Non-pigmented ciliary epithelial cell (primary cell): ENCODE measurements at places on chromosomes 2 and 18.

DNA sequence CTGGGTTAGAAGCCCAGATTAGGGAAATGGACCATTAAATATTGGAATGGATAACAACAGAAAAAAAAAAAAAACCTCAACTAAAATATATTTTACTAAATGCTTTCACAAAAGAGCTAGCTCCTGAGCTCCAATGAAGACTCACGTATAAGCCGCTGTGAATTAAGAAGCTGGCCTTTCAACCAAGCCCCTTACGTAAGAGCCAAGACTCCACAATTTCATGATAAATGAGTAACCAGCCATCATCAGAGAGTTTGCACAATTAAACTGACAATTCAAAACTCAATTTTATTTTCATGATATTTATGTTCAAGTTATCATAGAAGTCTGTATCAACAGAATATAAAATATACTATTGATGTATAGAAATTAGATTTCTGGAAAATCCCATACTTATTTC, 70.7 kb upstream of the HNRNPA3 start:
- no peak for DNase-seq

GRCh38 chr2:143241403-143242088, 112.3 kb downstream of the ARHGAP15 start:
- no peak for DNase-seq

DNA sequence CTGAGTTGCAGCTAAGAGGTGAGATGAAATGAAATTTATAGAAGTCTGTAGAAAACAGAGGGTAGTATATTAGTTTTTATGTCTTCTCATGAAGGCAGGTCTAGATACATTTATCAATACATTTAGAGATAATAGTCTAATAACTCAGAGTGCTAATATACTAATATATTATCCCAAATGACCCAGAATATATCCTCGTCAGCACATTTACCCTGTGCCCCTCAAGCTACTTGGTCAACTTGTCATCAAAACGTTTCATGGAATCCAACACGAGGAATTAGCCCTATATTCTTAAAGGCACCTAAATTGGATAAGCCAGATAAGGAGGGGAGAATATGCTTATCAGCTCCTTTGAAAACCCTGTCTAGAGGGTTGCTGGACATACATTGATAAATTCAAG, 415.1 kb upstream of the LRRTM1 start:
- no peak for DNase-seq

DNA sequence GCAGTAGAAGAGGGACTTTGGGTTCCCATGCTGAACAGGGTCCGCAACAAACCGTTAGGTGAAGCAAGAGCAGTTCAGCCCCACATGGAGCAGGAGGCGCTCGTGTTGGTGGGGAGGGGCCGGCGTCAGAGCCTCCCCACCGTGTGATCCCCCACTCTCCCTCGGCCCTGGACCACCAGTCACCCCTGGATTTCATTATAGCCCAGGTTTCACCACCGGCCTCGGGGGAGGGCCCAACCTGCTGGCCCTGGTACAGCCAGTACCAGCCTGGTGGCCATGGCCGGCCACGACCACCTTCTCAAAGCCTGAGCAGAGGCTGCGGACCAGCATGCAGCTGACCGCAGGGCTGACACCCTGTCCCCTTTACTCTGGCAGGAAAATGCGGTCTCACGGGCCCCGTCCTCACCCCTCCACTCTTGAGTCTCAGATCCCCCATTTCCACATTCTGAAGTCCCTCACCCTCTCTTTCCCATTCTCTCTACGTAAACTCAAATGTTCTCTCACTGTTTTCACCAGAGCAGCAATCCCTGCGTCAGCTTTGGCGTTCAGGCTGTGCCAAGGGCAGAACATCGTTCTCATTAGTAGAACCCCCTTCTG, 8.6 kb downstream of the MLPH start:
- no peak for DNase-seq

GRCh38 chr2:152387041-152387440, 52.1 kb downstream of the FMNL2 start:
- DNase-seq, result no peak

GRCh38 chr2:111954602-111955332, 56.4 kb downstream of the MERTK start:
- DNase-seq, result no peak

DNA sequence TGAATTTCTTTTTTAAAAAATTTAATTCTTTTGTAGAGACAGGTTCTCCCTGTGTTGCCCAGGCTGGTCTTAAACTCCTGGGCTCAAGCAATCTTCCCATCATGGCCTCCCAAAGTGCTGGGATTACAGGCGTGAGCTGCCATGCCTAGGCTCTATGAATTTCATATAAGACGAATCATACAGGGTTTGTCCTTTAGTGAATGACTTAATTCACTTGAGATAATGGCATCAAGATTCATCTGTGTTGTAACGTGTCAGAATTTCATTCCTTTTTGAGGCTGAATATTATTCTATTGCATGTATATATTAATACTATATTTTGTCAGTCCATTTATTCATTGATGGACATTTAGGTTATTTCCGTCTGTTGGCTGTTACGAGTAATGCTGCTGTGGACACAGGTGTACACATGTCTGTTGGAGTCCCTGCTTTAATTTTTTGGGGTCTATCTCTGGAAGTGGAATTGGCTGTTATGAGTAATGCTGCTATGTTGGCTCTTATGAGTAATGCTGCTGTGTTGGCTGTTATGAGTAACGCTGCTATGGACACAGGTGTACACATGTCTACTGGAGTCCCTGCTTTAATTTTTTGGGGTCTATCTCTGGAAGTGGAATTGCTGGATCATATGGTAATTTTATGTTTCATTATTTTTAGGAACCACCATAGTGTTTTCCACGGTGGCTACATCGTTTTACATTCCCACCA, 210.6 kb downstream of the CAMKMT start:
- no peak for DNase-seq

GRCh38 chr2:41990688-41991087, 57.1 kb upstream of the PKDCC start:
- DNase-seq, result peak; percentile 49

- DNase-seq, result no peak
These were observed 296.9 kb downstream of the ZNF521 start for GRCh38 chr18:25055076-25055475.

DNA sequence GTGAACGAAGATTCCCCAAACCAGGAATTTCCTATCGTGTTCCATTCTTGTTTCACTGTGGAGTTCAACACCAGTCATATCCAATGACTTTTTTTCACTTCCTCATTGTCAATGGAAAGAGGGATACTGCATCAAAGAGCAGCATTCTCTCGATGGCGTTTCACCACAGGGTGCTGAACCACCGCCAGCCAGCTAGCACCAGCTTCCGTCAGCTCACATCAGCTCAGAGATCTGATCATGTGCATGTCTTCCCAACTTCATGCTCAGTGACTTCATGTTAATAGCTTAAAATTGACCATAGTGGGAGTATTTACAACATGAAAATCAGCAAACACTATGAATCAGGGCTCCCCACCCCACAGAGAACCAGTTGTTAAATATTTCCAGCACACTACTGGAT, 359.9 kb downstream of the TNS1 start:
- no peak for DNase-seq

DNA sequence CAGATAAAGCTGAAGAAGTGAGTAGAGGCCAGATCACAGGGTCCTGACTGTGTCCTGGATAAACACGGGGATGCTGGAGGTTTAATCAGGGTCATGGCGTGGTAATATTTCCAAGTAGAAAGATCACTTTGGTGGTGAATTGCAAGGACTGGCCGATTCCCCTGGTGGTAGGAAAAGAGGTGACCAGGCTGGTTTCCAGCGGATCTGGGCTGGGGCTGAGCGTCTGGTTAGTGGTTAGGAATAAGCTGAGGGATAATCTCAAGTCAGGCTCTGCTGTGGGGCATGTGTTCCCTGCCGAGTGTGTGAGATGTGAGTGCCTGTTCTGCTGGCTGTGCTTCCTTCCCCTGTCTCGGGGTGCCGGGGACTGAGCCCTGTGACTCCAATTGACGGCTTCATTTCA, 484.0 kb downstream of the TSN start:
- no peak for DNase-seq
